ENCODE measurements at places on chromosomes 16 and 17.

GRCh38 chr17:9368631-9369030 lies 207.0 kb downstream of the STX8 start:
- no peak for DNase-seq

DNA sequence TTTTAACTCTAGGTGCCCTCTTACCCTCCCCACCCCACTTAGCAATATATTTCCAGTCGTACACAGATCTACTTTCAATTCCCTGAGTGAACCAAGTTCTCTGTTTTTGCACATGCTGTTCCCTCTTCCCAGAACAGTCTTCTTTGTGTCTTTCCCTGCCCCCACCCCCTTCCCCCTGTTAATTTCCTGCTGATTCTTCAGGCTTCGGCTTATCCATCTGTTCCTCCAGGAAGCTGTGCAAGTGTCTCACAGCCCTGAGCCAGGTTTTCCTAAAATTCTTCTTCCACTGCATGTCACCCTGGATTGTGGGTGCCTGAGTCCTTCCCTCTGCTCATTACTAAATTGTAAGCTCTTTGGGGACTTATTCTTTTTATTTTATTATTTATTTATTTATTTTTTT lies 12.4 kb upstream of the SPOP start:
- no peak for DNase-seq

GRCh38 chr17:80125656-80126448 lies 21.1 kb downstream of the EIF4A3 start:
- no peak for DNase-seq

DNA sequence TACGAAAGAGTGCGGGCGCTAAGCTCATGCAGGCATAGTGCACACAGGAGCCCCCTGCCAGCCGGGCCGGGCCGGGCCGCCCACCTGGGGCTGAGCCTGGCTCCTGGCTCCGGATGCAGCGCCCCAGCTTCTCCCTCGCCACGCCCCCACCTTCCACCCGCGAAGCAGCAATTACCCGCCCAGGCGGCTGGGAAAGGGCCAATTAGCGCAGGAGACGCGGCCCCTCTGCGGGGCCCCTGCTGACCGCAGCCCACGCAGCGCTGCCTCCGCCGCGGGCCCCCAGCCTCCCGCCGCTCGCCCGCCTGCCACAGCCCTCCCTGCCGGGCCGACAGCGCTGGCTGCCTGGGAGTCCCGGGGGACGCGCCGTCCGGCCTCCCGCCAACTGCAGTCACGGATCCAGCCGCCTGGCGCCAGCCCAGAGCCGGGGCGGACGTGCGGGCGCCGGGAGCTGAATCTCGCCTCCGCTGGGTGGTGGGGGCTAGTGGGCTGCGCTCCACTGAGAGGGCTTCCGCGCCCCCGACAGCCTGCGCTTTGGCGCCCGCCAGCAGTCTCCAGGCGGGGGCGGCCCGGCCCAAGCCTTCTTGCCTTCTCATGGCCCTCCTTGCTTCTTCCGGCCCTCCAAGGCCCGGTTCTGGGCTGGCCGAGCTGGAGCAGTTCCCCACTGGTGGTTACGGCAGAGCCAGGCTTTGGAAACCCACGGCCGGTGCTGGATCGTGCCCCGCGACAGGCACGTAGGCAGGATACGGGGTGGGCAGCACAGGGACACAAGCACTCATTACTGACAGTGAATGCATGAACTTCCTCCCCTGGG lies 14.9 kb upstream of the CBFB start:
- peak; percentile 56 for DNase-seq

DNA sequence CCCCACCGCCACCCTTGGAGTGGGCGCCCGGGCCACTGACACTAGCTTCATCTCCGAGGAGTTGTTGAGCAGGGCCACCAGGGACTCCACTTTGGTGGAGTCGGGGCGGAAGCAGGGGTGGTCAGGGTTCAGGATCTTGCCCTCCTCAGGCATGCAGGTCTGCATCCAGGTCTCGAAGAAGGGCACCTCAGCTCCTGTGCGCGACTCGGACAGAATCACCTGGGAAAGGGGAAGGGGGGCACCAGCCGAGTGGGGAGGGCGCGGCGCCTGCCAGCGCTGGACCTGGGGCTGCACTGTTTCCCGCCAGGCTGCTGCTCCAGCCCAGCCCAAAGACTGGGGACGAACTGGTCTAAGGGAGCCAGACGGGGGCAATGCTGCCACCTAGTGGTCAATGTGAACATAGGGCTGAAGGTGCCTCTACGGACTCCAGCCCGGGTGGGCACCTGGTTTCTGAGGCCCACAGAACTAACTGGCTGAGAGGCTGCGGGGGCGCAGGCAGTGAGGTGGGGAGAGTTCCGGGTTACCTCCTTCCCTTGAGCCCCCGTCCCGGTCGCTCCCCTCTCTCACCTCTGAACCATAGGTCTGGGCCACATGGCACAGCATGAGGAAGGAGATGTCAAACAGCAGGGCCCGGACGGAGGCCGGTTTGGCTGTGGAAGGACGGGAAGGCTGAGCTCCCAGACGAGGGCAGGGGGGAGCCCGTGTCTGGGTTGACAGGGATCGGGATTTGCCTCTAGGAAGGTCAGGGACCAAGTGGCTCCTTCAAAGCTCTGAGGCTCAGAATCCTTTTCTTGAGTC lies 11.8 kb downstream of the CSF3 start:
- DNase-seq, result peak; percentile 83

DNA sequence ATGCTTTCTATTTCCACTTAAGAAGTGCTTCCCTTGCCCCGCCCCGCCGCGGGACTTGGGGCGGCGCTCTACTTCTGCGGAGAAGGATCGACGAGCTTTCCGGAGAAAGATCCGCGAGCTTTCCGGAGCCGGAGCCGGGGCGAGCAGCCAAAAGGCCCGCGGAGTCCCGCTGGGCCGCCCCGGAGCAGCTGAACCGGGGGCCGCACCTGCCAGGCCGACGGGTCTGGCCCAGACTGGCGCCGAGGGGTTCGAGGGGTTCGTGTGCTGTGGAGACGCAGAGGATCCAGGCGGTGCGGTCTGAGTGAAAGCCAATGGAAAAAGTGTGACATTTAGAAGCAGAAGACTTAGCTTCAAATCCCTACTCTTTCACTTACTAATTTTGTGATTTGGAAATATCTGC lies 50.8 kb downstream of the TBC1D26 start:
- no peak for DNase-seq

GRCh38 chr17:80647746-80648145 lies 103.1 kb downstream of the RPTOR start:
- no peak for DNase-seq

DNA sequence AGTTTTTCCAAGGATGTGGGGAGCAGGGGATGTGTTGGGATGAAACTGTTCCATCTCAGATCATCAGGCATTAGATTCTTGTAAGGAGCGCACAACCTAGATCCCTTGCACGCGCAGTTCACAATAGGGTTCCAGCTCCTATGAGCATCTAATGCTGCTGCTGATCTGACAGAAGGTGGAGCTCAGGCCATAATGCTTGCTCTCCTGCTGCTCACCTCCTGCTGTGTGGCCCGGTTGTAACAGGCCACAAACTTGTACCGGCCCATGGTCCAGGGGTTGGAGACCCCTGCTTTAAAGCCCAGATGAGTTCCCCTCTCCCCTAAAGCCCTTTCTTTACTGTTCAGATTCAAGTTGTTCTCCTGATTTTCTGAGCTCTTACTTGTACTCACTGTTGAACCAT lies 44.8 kb downstream of the RNF135 start:
- DNase-seq, result no peak

DNA sequence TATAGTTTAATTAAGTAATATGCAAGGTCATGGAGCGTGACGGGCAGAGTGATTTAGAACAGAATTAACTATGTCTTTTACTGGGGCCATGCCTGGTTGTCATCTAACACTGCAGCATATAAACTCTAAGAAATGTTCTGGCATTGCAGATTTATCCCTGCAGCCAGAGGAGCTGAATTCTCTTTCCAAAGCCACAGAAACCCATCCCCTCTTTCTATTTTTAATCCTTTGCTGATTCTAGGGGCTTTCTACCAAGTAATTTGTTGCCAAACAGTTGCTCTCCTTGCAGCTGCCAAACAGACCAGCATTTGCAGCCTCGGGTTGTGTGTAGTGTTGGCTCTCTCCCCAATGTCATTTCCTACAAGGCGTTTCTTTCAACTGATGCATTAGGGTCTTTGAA lies 243.2 kb upstream of the MON1B start:
- no peak for DNase-seq

- DNase-seq, result no peak
Observed at GRCh38 chr16:66435896-66436295, 8.8 kb downstream of the BEAN1 start.

GRCh38 chr17:81171941-81172340 lies 5.9 kb upstream of the AATK start:
- DNase-seq, result no peak

- DNase-seq, result no peak
Observed at GRCh38 chr17:44842748-44843147, 4.9 kb upstream of the HIGD1B start.

DNA sequence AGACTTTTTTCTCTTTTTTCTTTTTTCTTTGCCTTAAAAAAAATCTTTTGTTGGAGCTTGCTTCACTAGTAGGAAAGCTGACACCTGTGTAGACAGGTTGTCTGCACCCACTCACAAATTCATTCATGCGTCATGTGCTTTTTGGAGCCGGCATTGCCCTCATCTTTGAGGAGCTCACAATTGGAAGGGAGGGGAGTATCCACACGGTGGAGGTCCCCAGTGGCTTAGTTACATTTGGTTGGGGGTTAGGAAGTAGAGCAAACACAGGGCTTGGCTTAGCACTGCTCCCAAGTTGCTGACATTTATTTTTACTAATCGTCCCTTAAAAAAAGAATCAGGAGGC lies 18.7 kb upstream of the MEIOB start:
- DNase-seq, result no peak

DNA sequence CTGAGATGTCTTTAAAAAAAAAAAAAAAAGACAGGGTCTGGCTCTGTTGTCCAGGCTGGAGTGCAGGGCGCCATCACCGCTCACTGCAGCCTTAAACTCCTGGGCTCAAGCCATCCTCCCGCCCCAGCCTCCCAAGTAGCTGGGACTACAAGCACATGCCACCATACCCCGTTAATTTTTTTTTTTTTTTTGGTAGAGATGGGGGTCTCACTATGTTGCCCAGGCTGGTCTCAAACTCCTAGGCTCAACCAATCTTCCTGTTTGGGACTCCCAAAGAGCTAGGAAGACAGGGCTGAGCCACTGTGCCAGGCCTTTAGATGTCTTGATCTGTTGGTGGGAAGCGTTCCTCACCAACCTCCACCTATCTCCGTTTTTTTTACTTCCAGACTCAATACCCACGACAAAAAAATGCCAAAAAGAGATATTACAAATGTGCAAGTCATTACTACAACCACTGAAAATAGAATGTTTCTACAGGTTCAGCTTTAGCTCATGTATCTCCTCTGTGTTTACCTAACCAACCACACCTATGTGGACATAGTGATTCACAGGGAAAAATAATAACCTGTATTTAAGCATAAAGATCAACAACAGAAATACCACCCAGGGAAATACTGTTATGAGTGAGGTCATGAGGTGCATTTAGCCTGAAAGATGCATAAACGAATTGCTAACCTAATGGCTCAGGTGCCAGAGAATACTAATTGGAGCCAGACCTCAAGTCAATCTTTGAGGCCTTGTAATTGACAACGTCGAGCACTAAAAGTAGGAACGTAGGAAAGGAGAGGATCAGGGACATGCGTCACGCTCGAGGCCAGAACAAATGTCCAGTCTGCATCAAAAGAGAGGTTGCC lies 22.6 kb downstream of the NACA2 start:
- DNase-seq, result no peak

DNA sequence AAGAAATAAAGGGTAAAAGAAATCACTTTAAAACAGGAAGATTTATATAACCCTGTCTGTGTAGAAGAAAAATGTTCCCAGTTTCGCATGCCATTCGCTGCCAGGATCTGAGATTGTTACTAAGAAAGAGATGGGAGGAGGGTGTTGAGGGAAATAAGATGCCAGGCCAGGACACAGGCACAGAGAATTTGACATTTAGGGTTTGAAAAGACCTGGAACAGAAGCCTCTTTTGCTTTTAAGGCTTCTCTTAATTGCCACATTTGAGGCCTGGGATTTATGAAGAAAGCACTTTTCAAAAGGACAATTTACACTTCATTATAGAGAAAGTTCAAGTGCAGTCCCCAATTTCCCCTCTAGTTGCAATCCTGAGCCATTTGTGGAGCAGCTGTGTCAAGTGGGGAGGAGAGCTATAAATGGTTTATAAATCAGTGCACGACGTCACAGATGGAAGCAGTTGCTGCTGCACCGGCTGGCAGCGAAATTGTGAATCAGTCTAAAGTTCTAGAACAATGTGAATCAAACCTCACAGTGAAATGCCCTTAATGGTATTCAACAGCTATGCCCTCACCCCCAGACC lies 26.5 kb upstream of the C16orf87 start:
- DNase-seq, result no peak

DNA sequence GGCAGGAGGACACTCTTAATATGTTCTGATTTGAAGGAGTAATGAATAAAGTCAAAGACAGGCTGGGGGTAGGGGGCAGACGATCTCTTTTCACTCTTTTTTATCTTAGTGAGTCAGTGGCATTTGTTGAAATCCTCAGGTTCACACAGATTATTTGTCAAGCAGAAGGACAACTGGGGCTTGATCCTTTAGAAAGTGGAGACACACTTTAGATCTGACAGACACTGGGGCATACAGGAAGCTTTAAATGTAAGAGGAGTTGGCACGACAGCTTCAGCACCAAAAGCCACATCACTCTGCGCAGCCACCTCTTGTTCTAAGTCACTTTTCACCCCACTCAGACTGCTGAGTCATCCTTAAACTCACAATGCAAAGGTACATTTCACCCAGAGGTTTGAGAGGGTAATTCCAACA lies 121.5 kb downstream of the STXBP4 start:
- peak; percentile 10 for DNase-seq

DNA sequence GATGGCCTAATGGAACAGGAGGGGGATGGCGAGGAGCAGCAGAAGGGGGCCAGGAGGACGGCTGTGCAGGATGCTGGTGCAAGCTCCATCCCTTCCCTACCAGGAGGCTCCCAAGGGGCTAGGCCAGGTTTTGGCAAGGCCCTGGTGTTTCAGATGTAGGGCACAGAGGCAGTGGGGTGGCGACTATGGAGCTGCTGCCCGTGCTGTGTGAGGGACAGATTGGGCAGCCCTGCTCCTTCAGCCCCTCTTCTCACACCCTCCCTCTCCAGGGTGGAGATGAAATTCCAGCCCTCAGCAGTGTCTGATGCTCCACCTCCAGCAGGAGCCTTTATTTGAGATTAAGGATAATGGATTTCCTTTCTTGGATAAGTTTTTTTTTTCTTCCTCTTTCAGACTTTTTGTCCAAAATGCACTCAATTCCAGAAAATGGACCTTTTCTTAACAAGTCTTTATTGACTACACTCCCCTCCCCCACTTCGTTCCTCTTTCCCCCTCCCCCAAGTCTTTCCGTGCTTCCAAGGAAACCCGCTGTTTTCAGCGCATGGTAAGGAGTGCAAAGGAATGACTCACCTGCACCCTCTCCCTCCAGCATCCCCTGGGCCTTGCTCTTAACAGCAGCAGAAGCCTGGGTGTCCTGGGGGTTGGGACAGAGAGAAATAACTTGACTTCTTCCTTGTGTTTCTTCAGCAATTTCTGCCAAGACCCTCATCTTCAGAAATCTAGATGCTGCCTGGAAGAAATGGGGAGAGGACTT lies 95.2 kb downstream of the CCDC182 start:
- DNase-seq, result no peak

DNA sequence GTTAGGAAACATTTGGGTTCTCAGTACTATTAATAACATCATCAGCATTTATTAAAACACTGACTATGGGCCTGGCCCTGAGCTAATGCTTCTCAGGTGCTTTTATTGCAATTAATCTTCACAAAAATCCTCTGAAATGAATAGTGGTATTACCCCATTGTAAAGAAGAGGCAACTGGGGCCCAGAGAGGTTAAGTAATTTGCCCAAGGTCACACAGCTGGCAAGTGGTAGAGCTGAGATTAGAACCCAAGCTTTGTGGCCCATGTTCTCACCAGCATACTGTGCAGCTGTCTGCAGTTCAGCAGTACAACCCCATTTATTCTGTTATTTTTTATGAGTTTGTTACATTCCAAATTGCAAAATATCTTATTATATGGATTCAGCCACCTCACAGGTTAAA lies 82.3 kb downstream of the TBC1D16 start:
- DNase-seq, result no peak
